ENCODE measurements at places on chromosomes 1 and 21.

GRCh38 chr1:55039342-55040082 is at the start of gene PCSK9:
TSS of gene PCSK9 (plus strand) at chr1:55039548. CDS start at chr1:55039838, 290 bp downstream.
- DNase-seq = no peak

- no peak for DNase-seq
These were observed 20.9 kb upstream of the LRRC47 start for GRCh38 chr1:3817138-3817740.

GRCh38 chr1:223724376-223724775 is 12.0 kb downstream of the CAPN2 start:
- DNase-seq = no peak

DNA sequence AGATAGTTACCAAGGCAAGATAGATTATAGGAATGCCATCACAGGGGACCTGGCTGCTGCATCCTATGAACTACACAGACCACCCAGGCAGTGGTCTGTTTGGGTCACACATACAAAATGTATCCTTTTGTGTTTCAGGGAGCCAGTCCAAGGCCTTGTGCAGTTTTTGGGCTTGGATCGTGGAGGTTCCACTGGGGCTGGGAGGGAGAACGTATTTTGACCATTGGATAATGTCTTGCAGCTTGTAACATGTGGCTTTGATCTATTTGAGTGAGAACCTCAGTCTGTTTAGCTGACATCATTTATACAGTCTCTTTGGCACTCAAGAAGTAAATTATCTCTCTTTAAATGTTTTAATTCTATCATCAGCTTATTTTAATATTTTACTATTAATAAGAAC is 147.3 kb downstream of the DUSP10 start:
- DNase-seq = no peak

DNA sequence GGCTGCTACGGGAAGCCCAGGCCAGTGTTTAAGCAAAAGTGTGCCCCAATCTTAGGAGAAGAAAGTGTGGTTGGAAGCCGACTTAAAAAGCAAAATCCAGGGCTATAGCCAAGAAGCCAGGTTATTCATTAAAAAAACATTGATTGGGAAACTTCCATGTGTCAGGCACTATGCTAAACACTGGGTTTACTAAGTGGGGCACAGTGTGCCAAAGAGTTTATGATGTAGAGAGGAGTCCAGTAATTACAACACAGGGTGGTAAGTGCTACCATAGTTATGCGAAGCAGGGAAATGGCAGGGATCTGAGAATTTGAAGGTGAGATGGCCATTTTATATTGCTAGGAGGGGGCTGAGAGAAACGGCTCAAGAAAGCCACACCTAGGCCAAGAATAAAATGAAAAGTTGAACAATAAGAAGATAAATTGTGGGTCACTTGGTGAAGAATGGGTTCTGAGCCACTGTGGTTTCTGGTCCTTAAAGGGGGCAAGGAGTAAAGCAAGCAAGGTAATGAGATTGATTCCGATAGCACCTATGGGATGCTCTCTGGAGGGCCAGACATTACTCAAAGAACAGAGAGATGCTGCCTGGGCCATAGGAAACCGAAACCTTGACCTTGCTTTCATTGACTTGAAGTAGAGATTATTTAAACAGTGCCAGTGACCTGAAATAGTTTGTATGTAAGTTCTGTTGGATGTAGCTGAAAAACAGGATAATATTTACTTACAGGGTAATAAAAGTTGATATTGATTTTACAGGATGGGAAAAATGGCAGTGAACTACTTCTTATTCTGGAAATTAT is 177.8 kb downstream of the GIPC2 start:
- DNase-seq = no peak

GRCh38 chr1:13749543-13750341 is 49.8 kb downstream of the PRDM2 start:
- no peak for DNase-seq

- DNase-seq = no peak
These were observed 73.3 kb downstream of the EVI5 start for GRCh38 chr1:92711473-92712165.

GRCh38 chr1:200969726-200970561 is 53.6 kb downstream of the KIF21B start:
- DNase-seq = no peak

DNA sequence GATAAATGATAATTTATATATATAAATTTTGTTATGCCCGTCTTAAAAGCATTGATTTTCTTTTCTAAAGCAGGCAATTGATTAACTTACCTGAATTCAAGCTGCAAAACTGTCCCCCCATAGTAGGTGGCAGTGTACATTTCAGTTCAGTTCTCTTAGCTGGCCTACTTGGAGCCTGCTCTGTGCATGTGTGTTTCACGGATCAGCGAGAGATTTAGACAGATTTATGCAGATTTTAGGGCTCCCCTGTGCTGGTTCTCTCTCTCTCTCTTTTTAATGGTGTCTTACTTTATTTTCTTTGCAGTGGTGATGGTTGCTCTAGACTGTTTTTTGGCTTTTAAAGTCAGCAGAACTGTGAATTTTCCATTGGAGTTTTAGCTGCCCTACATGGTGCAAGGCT is 30.7 kb downstream of the CLIC4 start:
- no peak for DNase-seq
